ENCODE measurements at places on chromosomes 6 and 20.

GRCh38 chr6:124482071-124482491 is 480.2 kb upstream of the RNF217 start:
- no peak for DNase-seq

DNA sequence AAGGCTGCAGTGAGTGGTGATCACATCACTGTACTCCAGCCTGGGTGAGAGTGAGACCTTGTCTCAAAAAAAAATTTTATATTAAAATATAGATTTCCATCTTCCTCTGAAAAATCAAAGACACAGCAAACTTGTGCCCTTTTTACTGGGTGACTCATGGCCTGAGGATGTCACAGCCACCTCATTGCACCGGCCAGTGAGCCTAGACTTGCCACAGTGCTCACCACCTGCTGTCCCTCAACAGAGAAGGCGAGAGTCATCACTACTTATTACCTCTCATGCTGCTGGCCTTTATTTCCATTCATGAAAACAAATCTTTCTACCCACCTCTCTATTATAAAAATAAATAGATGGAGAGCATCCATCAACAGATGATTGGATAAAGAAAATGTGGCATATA is 295.8 kb downstream of the PREX1 start:
- DNase-seq: no peak

GRCh38 chr6:3277851-3278416 is 19.2 kb downstream of the PSMG4 start:
- DNase-seq: no peak

DNA sequence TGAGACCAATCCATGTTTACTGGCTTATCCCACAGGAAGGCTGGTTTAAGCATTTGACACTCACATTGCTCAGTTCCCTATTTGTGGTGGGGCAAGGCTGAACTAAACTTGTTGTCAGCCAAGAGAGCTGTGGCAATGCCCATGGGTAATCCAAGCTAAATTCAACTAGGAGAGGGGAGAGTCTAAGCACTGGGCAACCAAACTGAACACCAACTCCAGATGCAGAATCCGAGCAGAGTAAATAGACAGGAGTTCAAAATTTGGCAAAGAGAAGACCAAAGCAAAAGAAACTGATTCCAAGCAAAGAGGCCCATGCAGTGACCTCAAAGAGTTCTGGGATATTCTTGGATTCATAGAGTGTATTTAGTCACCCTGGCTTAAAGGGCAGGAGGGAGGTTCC is 106.5 kb upstream of the NT5E start:
- DNase-seq: no peak

DNA sequence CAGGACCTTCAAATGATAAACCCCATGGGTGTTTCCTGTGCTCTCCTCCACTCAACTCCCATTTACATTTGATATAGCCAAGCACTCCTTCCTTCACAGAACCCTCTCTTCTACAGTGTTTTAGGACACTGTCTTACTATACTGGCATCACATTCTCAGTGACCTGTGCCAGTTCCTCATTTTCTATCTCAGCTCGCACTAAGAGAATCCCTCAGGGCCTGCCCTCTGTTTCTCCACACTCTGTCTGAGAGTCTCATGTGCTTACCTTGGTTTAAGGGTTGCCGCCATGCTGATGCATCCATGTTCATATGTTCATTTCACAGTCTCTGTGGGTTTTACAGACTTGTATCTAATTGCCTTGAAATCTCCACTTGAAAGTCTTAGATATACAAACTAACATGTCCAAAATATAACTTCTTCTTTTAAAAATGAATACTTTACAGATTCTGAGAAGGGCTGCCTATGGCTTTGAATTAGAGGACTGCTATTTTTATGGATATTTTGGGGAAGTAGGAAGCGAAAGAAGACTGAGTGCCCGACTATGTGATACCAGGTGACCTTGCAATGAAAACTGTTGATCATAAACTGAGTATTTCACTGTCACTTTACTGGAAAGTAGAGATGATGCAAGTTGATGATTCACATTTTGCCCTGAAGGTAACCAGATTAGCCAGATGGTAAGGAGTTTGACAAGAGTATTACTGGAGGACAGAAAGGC is 153.1 kb upstream of the SIM1 start:
- no peak for DNase-seq

GRCh38 chr20:40538131-40538530 is 150.9 kb downstream of the MAFB start:
- DNase-seq: no peak

- no peak for DNase-seq
These were observed 19.2 kb downstream of the BACH2 start for GRCh38 chr6:90277302-90278011.

DNA sequence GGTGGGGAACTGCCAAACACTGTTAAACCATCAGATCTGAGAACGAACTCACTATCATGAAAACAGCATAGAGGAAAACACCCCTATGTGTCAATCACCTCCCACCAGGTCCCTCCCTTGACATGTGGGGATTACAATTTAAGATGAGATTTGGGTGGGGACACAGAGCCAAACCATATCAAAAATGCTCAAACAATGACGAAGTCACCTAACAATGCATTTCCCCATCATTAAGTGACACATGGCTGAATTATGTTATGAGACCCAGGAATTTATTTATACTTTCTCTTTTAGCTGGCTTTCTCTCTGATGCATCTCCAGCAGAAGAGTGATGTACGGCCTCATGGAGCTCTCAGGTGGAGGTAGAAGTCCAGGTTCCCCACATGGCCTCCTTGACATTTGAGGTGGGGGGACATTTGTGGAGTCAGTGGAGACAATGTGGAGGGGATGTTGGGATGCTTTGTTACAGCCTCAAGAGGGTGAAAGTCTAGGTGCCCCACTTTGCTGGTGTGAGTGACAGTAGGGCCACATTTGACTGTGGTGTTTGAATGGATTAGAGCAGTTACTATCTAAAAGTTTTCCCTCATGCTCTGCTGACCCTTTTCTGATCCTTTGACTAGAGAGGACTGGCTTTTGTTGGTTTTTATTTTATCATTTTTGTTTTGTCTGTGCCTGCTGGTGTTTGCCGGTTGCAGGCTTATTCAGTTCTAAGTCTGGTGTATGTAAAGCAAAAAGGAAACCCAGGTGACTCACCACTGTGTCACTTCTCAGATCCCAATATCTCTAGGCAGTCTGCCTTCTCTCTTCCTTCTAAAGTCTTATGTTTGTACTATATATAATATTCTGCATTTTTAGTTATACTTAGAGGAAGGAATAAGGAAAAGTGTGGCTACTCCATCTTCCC is 18.5 kb upstream of the DCBLD1 start:
- DNase-seq: no peak

DNA sequence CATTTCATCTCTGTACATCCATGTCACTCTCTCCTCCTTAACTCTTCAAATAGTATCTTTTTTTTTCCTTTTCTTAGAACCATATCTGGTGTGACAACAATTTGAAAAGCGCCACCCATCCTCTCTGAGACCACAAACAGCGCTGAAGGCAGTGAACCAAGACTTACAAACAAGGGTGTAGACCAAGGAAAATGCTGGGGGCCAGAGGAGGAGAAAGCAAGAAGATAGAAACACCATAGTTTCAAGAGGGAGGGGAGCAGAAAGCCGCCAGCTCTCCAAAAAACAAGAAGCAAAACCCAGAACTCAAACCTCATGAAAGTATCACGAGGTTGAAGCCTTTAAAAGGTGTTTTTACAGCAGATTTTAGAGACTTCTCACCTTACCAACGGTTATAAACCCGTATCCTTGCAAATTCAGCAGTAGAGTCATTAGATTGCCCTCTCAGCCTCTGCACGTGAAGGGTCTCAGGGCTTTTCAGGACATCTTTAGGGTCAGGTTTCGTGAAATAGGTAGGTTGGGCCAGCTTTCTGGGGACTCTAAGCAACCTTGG is 13.3 kb upstream of the RIPOR2 start:
- no peak for DNase-seq

DNA sequence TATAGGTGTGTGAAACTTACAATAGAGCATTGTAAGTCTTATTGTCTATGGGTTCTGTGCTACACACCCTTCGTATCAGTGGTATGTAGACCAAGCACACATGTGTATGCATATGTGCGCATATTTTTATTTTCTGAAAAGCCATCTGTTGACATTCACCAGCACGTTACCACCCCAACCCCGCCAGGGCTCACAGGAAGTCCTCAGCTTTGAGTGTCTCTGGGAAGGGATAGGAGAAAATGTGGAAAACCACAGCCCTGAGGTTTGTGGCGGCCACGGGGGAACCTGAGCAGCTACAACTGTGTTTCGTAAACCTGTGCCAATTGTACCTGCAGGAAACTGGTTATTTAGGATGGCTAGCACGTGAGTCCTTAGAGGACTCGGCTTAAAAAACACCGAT is 123.3 kb upstream of the PHACTR3 start:
- no peak for DNase-seq

GRCh38 chr20:59253325-59253724 is 47.1 kb upstream of the EDN3 start:
- no peak for DNase-seq

GRCh38 chr6:108510461-108511319 is 50.0 kb upstream of the FOXO3 start:
- DNase-seq: no peak

DNA sequence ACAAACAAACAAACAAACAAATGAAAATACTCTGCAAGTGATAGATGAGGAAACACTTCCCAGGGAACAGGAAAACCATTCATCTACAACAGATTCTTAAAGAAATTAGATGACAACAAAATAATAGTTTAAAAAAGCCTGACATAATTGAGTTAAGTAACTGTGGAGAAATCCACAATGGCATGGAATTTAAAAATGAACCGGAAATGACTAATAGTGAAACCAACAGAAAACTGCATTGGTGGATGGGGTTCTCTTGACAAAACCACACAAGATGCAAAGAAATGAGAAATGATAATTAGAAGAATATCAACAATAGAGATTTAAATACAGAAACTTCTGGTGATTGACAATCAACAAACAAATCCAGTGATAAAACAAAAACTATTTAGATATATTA is 785.6 kb downstream of the QKI start:
- no peak for DNase-seq

- no peak for DNase-seq
These were observed 12.9 kb upstream of the MCM3 start for GRCh38 chr6:52297433-52297832.

DNA sequence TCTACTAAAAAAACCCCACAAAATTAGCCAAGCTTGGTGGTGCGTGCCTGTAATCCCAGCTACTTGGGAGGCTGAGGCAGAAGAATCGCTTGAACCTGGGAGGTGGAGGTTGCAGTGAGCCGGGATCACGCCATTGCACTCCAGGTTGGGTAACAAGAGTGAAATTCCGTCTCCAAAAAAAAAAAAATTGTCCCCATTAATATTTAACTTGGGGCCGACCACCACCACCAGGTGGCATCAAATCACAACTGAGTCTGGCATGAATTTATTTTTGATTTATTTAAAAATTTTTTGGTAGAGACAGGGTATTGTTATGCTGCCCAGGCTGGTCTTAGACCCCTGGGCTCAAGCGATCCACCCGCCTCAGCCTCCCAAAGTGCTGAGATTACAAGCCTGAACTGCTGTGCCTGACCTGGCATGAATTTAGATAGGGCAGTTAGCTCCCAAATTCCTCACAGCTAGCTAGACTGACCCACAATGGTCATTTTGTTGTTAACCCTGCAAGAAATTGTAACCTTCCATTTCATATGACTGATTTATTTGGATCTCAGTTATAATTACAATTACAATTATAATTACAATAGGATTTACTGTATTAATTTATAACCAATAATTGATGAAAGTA is 17.1 kb upstream of the BEND3 start:
- DNase-seq: no peak

- DNase-seq: no peak
These were observed 243.8 kb upstream of the FOXQ1 start for GRCh38 chr6:1068068-1068467.

DNA sequence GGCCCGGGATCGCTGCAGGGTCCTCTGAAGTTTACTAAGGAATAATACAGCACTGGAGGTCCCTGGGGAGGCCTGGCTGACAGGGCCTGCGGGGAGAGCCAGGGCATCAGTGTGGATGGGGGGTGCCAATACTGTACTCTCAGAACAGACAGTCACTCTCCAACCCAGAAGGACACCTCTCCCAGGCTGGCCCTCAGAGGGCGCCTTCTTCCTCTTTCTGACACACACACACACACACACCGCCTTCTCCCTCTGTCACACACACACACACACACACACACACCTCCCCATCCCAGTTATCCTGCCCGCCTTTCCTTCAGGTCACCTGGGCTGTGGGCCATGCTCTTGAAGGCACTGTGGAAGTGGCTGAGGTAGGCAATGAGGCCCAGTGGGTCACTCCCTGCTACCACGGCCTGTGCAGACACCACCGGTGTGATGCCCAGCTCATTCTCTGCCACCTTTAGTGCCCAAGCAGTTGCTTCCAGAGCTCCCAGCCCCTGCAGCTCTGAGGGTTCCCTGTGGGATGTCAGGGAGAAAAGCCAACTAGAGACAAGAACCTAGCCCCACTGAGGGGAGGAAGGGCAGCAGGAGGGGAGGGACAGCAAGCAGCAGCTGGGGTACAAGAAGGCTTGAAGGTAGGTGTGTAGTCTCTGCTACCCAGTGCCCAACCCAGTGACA is 7.5 kb downstream of the SMPD2 start:
- no peak for DNase-seq

GRCh38 chr6:75113446-75113845 is 92.4 kb downstream of the COL12A1 start:
- no peak for DNase-seq

GRCh38 chr6:111291336-111292259 is 191.4 kb downstream of the REV3L start:
- DNase-seq: no peak

DNA sequence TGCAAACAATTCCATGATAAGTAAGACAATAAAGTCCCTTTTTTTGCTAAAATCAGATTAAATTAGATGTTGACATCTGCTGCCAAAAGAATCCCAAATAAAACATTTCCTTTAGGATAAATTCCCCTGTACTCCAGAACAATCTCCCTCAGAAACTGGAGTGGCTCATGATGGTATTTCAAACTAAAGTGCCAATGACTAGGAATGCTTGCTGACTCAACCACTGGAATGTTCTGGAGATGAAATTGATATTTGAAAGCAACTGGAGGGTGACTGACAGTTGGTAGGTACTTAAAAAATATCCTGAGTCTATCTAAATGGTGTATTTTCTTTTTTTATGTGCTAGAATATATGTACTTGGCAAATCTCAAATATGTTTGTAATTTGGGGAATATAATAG is 350.1 kb upstream of the TSHZ2 start:
- no peak for DNase-seq

DNA sequence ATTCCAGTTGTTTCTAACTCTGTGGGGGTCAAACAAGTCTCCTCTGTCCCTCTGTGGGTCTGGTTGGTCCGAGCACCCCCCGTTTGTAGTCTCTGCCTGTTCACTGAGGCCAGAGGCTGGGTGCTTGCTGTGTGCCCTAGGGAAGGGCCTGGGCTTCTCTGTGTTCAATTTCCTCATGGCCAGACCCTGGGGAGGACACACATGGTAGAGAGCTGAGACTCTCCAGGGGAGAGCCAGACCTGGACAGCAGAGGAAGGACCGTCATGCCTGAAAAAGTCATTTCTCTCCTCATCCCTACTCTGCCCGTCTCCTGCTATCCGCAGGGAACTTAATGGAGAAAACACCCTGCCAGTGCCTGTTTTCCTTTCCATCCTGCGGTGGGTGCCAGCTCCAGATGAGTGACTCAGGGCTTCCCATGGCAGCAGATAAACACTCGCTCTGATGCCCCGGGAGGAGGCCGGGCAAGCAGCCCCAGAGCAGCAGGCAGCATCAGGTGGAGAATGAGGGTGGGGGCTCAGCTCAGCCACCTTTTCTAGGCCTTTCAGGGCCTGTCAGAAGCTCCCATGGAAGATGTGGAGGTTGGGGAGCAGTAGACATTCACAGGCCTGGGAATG is 51.9 kb downstream of the SNAI1 start:
- no peak for DNase-seq

- DNase-seq: no peak
These were observed at the start of gene SLC22A2 for GRCh38 chr6:160258346-160259142. Gene SLC22A2, minus strand, starts transcription at chr6:160258821. Its CDS starts 64 bp downstream, at chr6:160258757.

- no peak for DNase-seq
These were observed 81.9 kb downstream of the ZMYND8 start for GRCh38 chr20:47274401-47275108.
